ENCODE measurements at places on chromosomes 16 and 17.

GRCh38 chr16:85568519-85568918 is 44.6 kb upstream of the GSE1 start:
- no peak for DNase-seq

DNA sequence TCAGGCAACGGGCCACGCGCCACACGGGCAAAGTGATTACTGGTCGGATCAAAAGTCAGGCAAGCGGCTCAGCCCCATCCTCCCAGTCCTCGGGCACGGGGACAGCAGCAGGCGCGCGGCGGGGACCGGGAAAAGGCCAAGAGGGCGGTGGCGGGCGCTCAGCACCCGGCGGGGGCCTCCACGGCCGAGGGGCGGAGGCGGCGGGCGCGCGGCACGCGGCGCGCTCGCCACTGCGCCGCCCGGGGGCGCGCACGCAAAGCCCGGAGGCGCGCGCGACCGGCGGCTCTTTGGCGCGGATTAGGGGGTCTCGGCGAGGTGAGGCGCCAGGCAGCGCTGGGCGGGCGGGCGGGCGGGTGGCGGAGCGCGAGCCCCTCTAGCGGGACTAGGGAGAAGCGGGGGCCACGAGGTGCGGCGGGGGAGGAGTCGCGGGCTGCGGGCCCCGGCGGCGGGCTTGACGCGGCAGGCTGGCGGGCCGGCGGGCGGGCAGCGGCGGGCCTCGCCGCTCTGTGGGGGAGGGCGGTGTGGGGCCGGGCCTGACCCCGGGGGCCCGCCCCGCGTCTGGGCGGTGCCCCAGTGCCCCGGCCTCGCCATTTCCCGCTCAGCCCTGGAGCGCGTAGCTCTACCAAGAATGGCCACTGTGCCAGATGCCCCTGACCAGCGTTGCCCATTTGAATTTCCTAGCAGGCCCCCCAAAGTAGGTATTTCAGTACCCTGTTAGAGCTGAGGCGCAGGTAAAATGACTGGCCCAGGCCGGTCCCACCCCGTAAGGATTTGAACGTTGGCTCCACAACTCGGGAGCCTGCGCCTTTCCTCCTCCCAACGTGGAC is at the start of the genes ACACA and TADA2A:
ACACA (minus strand) TSS at position 202 of the 827 bp plus-strand sequence. CDS start 537 bp downstream, outside the sequence.
TADA2A (plus strand) TSS at position 252 of the 827 bp plus-strand sequence. CDS start 4,480 bp downstream, outside the sequence.
- peak; percentile 85 for DNase-seq

GRCh38 chr16:781346-782010 is 6.7 kb downstream of the RPUSD1 start:
- no peak for DNase-seq

DNA sequence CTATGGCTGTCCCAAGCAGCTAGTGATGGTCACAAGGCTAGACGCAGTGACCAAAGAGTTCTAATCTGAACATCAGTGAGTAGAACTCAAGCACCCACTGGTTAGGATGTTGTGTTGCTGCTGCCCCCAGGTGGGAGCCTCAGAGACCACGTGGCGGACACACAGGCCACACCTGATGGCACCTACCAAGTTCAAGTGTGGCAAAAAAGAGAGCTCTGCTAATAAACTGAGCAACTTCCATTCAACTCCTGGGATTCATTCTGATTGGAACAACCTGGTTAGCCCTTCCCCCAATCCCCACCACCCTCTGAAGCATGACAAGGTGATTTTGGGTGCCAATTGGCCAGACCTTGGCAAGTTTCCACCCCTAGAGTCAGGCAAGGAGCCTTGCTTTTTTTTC is 3.5 kb upstream of the LCMT1 start:
- DNase-seq: peak; percentile 4

DNA sequence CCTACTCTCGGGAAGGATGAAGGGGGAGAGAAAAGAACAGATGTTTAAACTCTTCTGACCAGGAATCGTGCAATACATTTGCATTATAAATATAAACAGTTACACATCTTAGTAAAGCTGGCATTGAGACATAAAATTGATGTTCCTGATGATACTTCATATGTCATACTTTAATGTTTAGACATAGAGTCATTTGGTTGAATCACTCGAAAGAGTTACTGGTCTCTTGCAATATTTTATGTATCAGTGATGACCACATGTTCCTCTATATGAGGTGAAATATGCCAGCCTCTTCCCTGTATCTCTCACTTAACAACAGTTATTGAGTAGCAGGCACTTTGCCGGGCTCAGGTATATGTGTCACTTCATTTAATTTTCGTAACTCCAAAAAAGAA is 49.7 kb upstream of the PMFBP1 start:
- no peak for DNase-seq

- no peak for DNase-seq
These were observed 14.3 kb downstream of the CMTM3 start for GRCh38 chr16:66618588-66619375.

DNA sequence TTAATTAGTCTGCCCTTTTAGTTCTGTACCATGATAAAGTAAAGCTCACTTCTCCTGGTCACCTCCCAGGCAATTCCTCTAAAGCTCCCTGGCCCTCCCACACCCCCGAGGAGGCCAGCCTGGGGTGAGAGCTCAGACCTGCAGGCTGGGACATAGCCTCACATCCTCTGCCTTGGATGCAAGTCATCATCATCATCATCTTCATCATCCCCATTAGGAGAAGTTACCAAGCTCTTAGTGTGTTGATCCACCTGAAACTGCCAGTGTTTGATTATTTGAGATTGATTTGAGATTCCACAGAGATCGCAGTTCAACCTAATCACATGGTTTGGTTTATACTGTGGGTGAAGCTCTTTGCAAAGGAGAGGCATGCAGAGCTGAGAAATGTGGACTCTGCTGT is 197.5 kb downstream of the CYLD start:
- DNase-seq: no peak

GRCh38 chr16:73059779-73060615 is 12.1 kb upstream of the ZFHX3 start:
- DNase-seq: no peak

GRCh38 chr17:7238420-7239090 is 702 bp downstream of the PHF23 start:
- DNase-seq: no peak

DNA sequence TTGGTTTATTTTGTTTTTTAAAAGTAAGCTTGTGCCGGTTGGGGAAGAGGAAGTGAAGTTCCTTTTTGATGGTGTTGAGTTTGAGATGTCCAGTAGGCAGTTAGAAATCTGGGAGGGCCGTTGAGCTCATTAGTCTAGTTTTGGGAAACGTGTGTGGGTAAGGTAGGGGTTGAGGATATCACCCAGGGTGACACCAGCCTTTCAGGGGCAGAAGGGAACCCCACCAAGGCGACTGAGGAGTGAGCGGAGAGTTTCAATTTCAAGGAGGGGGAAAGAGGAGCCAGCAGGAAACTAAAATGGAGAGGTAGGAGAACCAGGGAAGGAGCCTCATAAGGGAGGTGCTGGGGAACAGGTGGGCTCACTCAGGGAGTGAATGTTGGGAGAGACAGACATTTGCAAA is 22.7 kb downstream of the HAPSTR1 start:
- no peak for DNase-seq

DNA sequence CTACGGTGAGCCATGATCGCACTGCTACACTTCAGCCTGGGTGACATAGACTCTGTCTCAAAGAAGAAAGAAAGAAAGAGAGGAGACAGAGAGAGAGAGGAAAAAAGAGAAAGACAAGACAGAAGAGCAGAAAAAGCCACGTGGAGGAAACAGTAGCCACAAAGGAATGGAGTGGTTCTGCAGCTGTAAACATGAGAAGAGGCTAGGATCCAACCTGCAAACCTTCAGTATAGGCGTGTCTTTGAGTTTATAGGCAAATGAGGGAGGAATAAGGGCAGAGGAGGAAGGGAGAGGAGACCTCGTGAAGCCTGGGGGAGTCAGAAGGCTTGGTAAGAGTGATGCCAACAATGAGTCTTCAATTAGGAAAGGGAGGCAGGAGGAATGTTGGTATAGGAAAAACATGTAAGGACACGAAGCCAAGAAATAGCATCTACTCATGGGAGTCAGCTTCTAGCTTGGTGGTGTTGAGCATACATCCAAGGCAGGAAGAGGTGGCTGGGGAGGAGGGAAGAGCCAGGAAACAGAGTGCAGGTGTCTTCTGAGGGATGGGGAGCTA is 3.9 kb downstream of the MED9 start:
- DNase-seq: no peak

DNA sequence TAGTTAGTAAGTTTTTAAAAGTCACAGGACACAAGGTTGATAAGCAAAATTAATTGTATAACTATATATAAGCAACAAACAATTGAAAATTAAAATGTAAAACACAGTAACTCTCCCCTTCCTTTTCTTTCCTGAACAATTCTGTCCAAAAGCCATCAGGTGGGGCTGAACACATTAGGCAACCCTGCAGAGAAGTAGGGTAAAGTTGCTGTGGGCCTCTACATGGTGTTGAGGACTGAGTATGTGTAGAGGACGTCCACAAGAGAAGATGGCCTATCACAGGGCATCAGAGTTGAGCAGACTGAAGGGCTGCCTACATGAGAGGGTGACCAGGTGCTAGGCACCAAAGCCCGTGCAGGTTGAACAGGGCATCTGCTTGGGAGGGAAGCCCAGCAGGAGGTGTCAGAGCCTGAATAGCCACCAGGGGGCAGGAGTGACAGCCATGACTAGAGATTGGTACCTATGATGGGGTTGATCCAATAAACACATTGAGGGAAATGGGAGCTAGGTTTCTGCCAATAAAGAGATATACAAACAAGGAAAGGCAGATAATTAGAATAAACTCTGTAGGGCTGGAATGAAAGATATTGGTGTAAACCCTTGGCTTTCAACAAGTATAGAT is 415.1 kb downstream of the NPIPA8 start:
- DNase-seq: no peak

GRCh38 chr17:14417336-14417735 is 116.5 kb downstream of the HS3ST3B1 start:
- no peak for DNase-seq

DNA sequence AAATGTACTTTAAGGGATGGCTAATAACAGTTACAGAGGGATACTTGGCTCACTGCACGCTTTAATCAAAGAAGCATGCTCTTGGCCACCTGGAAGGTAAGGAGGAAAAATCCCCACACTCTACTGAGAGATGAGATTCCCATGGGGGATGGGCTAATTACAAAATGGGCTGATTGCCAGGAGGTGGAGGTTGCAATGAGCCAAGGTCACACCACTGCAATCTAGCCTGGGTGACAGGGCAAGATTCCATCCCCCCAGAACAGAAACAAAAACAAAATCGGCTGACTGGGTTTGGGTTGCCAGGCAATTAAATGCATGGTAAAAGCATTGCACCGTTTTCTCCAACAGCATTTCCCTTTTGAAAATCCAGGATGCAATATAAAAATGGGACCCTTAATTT is 18.0 kb downstream of the N4BP1 start:
- no peak for DNase-seq

DNA sequence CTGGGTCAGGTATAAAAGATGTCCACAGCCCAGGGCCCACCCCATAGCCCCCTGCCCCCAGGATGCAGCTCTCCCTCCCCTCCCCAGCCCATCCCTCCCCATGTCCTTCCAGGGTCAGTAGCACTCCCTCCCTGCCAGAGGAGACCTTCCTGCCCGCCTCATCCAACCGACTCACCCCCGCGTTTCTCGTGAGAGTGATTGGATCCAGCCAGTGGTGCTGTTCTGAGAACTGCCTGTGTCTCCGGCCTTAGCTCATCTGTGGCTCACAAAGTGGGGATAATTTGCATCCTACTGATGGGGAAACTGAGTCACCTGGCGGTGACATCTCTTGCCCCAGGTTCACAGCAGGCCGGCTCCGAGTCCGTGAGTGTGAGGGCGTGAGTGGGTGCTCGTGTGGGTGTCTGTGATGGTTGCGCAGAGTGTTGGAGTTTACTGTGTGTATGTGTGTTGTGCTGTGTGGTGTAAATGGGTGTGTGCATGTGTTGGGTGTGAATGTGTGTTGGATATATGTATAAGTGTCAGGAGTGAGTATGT is 90.7 kb upstream of the GSE1 start:
- no peak for DNase-seq

DNA sequence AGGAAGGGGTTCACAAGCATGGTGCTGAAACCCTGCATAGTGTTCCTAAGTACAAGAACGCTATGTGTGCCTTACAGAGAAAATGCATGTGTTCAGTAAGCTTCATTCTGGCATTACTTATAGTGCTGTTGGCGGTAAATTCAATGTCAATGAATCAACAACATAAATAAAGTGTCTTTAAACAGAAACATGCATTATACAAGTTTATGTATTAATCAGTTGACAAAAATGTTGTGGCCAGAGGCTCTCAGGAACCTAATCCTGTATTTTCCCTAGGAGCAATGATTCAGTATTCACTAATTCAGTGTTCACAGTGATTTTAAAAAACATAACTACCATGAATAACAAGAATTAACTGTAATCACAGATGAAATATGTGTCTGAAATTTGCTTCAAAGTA is 47.1 kb upstream of the MYOCD start:
- DNase-seq: no peak

GRCh38 chr17:33981711-33982601 is 273.1 kb upstream of the CCL2 start:
- peak; percentile 80 for DNase-seq

- DNase-seq: peak; percentile 85
These were observed 647.7 kb upstream of the SOX9 start for GRCh38 chr17:71472809-71473789.

DNA sequence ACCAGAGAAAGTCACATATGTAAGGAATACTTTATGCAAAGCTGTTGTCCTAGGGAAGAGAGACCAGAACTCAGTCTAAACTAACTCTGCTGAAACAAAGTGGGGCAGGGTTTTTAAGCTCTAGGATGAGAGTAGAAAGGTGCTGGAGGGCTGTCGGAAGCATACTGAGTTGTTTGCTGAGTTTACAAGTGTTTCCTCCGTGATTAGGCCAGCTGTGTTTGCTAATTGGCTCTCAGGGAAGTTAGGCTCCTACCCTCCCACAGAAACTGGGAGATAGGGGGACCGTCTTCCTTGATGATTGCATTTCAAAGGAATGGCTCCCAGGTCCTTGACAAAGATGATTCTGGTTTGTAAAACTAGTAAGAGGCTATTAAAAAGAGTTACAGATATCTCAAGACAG is 24.4 kb upstream of the CRYM start:
- DNase-seq: no peak

GRCh38 chr17:39235555-39236449 is 10.1 kb upstream of the STAC2 start:
- DNase-seq: peak; percentile 90

GRCh38 chr16:11618107-11618717 is 31.5 kb upstream of the LITAF start:
- no peak for DNase-seq

GRCh38 chr16:7026639-7027038 is 306.0 kb upstream of the RBFOX1 start:
- DNase-seq: no peak

GRCh38 chr16:27424772-27425498 is 23.0 kb downstream of the IL21R start:
- DNase-seq: no peak

GRCh38 chr17:40417258-40417608 is 463 bp downstream of the TOP2A start:
- DNase-seq: no peak

- no peak for DNase-seq
These were observed 123.8 kb downstream of the FTO start for GRCh38 chr16:53827741-53828140.

GRCh38 chr16:78990309-78990701 is 610.2 kb downstream of the MAF start:
- no peak for DNase-seq

DNA sequence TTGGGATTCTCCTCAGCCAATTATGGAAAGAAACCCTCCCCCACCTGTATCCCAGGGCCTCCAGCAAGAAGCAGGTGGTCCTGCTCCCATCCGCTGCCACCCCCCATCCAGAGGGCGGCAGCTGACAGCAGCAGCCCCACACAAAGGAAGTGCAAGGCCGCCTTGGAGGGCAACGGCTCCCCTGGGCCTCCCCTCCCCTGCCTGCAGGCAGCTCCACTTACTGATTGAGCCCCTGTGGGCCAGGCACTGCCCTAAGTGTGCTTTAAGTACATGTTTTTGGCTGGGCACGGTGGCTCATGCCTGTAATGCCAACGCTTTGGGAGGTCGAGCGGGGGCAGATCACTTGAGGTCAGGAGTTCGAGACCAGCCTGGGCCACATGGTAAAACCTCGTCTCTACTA is 257.6 kb downstream of the PARN start:
- peak; percentile 90 for DNase-seq

Data from NCI-H1436 (cell line).